A549 treated with DMSO at 1 μM for 4 hours (cell line): ENCODE measurements at places on chromosomes 7 and 10. TPM values are rescaled to one million over a fixed set of nuclear protein-coding genes. Genes with fewer than 3 reads are reported as not detected.

Gene TIAL1
- total RNA-seq: 96.1 to 104 TPM (median 98.6 TPM) in 5 replicates

Gene AOC1
- total RNA-seq: not detected in 5 replicates

Gene CCDC146
- total RNA-seq: 0.37 to 0.72 TPM (median 0.47 TPM) in 5 replicates

Gene ABCB1
- total RNA-seq: 0.05 to 0.50 TPM (median 0.13 TPM) in 4 of 5 replicates, not detected in the other

Gene DRGX
- 0.03 to 0.07 TPM (median 0.06 TPM) in 3 of 5 replicates, not detected in the others for total RNA-seq

Gene CCL26
- 7.7 to 11.2 TPM (median 9.4 TPM) in 5 replicates for total RNA-seq

Gene C10orf53
- not detected in 5 replicates for total RNA-seq
